Stimulated activated CD8-positive, alpha-beta memory T cell treated with anti-CD3 and anti-CD28 coated beads, Interleukin-12 subunit alpha, Interleukin-12 subunit beta, amount 100 ng/mL, for 4 hours (primary cell): ENCODE measurements at places on chromosomes 6 and 20.

GRCh38 chr20:57205606-57206219, 60.7 kb downstream of the BMP7 start:
- DNase-seq = no peak

DNA sequence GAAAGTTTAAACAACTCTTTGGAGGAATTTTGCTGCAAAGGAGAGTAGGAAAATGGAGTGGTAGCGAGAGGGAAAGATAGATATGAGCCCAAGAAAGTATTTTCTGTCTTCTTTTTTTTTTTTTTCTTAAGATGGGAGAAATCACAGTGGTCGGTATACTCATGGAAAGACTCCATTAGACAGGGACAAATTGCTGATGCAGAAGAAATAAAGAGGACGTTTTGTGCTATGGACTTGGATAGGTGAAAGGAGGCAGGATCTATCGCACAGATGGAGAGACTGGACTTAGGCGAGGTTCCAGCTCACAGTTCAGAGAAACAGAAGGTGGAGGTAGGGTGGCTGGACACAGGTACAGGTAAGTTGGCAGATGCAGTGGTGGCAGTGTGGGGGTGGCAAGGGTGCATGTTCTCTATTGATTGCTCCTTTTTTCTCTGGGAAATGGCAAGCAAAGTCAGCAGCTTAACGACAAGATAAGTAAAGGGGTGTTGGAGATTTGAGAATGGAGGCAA, 44.2 kb upstream of the ARMC2 start:
- no peak for DNase-seq

GRCh38 chr20:37970856-37971245, 62.4 kb downstream of the TTI1 start:
- DNase-seq = no peak

DNA sequence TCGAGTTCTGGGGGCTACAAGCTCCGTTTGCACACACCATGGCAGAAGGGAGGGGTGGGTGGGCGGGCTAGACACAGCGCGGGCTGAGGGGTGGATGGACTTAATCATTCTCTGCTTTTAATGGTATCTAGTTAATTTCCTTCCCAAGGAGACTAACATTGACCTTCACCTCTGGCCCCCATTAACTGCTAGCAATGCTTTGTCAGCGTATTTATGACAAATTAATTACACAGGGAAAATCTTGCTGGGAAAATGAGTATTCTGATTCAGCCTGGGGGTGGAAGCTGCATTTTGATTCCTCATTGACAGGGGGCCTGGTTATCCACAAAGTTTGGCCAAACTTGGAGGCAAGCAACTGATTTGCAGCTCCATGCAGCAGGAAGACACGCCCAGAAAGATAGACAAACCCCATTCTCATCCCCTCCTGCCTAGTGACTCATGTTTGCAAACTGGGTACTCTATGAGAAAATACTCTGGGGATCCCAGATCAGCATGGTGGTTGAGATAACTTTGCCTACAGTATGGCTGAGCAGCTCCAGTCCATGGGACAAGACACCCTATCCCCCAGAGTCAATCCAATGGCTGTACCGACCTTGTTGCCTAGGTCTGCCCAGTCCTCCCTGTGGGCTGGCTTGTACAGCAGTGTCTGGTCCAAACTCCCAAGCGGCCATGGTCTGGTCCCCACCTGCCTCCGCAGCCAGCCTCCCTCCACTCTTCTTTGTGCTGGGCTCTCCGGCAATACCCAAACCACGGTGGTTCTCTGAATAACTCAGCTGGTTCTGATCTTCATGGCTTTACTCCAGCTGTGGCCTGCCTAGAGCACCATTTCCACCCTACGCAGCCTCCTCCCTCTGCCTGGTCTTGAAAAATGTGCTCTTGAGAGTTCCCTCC, 19.7 kb downstream of the ZBP1 start:
- no peak for DNase-seq

DNA sequence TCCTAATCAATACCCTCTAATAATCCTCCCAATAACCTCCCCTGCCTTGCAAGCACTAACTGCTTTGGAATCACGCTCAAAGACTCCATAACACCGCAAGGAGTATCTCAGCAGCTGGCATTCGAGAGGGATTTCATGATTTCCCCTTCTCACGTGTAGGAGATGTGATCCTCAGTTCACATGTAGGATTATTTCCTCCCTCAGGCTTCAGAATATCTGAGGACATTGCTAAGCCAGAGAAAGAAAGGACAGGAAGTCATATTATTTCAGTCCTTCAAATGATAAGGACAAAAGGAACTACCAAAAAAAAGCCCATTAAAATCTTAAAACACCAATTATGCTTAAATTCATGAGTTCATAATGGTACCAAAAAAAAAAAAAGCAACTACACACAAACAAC, 122.9 kb downstream of the NFATC2 start:
- no peak for DNase-seq
